ENCODE measurements at places on chromosomes 1 and 21.

- DNase-seq = no peak
Measured at GRCh38 chr1:218462587-218462986, 117.5 kb downstream of the TGFB2 start.

DNA sequence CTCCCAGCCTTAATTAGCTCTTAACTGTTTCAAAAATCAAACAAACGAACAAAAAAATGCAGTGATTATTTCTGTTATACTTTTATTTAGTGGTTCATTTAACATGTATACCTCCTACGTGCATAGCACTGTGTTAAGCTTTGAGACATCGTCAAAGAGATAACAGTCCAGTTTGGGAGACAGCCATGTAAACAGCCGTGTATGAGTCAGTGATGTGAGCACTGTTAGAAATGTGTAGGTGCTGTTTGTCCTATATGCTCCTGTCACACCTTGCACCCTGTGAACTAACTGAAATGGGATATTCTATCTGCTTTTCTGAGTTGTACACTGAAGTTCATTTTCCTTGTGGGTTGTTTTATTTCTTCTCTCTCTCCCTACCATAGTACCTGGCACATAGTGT is 109.7 kb upstream of the CACYBP start:
- no peak for DNase-seq

DNA sequence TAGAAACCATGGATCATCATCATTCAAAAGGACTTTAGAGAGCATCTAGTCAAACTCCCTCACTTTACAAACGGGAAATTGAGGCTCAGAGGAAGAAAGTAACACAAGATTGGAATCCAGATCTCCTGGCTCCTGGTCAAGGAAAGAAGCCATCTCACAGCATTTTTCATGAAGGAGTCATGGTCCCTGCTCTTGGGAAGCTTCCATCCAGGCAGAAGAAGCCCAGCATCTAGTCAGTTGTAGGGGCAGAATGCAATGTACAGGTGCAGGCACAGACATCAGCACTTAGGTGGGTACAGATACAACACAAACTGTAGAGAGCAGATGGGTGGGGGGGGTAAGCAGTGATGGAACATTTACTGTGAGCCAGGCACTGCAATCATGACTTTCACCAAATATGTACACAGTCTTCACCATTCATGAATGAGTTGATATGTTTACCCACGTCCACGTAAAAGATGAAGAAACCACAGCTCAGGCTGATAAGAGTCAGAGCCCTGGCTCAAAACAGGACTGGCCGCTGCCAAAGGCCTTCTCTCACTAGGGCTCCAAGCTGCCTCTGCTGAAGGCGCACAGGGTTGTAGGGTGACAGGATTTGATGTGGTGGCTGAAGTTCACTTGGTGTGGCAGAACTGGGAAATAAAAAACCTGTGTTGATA is 44.0 kb downstream of the OPTC start:
- DNase-seq = no peak

DNA sequence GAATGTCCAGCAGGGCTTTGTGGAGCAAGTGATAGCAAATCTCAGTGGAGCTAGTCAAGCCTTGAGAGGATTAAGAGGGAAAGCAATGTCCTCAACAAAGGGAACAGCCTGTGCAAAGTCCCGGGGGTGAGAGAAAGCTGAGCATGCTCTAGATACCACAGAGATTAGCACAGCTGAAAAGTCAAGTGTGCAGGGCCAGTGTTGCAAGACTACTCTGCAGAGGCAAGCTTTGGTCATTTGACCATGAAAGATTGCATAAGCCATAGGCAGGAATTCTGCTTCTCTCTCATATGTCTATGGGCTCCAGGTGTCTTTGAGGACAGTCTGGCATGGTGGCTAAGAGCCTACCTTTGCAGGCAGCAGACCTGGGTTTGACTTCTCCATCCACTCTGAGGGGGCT is 181.0 kb upstream of the JUN start:
- no peak for DNase-seq

DNA sequence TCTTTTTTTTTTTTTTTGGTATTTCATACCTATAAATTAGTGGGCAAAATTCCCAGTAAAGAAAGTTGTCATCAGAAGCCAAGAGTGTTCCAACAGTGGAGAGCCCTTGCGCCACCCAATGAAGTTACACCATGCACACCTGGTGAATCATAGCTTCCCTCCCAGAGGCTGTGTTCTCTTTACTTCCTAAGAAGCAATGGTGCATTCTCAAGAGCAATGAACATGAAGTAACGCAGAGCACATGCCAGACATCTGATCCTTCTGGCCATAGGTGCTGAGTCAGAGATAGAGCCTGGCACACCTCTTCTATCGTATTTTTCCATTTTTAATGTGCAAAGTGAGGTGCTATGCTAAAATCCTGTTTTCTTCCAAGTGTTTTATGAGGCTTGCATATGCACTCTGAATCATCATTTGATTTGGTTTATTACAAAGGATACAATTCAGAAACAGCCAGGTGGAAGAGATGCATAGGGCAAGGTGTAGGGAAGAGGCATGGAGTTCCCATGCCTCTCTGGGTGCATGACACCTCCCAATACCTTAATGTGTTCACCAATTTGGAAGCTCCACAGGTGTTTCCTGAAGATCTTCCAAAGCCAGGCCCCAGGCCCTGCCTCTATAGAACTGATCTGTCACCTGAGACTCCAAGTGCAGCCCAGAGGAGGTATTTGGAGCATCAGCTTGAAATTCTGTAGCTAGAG is 408.0 kb downstream of the SIPA1L2 start:
- no peak for DNase-seq

DNA sequence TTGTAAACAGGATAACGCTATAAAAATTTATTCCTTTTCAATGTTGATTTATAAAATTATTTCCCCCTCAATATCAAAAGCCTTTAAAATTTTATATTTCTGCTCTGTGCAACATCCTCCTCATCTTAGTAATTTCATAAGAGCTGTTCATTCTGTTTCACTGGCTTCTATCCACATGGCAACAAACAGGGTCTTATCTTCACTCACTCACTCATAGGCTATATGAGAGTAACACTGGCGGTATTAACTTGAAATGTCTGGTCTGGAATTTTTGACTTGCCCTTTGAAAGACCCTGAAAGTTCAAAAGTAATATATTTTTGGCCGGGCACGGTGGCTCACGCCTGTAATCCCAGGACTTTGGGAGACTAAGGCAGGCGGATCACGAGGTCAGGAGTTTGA is 77.4 kb upstream of the KRTAP11-1 start:
- DNase-seq = no peak

GRCh38 chr1:76585980-76586674 is 281.2 kb upstream of the ST6GALNAC5 start:
- DNase-seq = no peak

DNA sequence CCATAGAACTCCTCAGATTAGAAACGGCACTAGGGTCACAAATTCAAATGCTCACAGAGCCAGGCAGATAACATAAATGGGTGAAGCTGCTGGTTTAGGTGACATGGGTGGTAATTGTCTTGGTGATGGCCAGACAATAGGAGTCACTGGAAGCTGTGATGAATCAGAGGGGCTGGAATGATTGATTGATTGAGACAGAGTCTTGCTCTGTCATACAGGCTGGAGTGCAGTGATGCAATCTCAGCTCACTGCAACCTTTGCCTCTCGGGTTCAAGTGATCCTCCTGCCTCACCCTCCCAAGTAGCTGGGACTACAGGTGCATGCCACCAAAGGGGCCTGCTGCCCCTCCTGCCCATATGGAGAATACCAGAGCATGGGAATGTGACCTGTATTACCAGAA is 63.0 kb downstream of the HIVEP3 start:
- no peak for DNase-seq

DNA sequence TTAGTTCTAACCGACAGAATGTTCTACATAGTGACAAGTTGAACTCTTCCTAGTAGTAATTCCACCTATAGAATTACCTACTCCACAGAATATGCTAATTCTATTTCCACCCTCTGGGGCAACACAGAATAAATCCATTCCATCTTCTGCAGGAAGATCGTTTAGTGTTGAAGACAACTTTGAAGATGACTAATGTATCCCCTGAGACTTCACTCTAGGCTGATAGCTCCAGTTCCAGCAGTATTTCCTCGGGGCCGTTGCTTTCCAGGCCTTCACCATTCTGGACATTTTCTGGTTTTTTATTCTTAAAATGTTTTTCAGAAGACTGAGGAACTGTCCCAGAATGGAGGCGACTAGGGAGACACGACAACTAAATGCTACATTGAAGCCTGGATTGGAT is 61.0 kb upstream of the CSF1 start:
- DNase-seq = no peak

DNA sequence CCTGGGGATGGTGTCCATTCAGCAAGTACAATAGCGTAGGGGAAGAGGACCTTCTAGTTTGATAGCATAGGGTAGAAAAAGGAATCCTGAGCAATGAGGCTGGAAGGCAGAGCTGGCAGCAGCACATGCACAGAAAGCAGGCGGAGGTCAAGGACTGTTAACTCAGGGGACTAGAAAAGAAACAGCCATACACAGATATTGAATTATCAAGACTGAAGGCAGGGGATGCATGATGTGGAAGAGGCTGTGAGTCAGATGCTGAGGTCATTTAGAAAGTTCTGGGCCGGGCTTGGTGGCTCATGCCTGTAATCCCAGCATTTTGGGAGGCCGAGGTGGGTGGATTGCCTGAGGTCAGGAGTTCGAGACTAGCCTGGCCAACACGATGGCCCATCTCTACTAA is 65.6 kb downstream of the OPTC start:
- DNase-seq = no peak

Measured in putamen (tissue), 1 donor.